ENCODE measurements at places on chromosomes 7 and 10.

- H3K27ac ChIP-seq: no peak overlapping the region
- no peak for DNase-seq
- H3K27me3 ChIP-seq: no peaks in the 10 kb centered on the region
- H3K4me3 ChIP-seq: no peak overlapping the region
- no peaks in the 10 kb centered on the region for H3K4me1 ChIP-seq
Measured at GRCh38 chr10:61786728-61787127, 114.8 kb upstream of the ARID5B start.

- H3K4me1 ChIP-seq: no peaks in the 10 kb centered on the region
- no peaks in the 10 kb centered on the region for H3K36me3 ChIP-seq
- H3K27ac ChIP-seq: no peak overlapping the region
- no peak for DNase-seq
- H3K27me3 ChIP-seq: no peaks in the 10 kb centered on the region
- no peak overlapping the region for H3K4me3 ChIP-seq
Measured at GRCh38 chr10:91627344-91628102, 5.3 kb downstream of the PPP1R3C start.

- H3K27me3 ChIP-seq: no peaks in the 10 kb centered on the region
- no peak for DNase-seq
- H3K36me3 ChIP-seq: no peaks in the 10 kb centered on the region
- peaks cover 22% of the 10 kb centered on the region for H3K4me1 ChIP-seq
- no peak overlapping the region for H3K27ac ChIP-seq
Measured at GRCh38 chr10:114663626-114664025, 5.6 kb upstream of the ABLIM1 start.

- H3K36me3 ChIP-seq: no peaks in the 10 kb centered on the region
- peaks cover 8% of the 10 kb centered on the region for H3K4me1 ChIP-seq
- H3K27me3 ChIP-seq: no peaks in the 10 kb centered on the region
- DNase-seq: no peak
- no peak overlapping the region for H3K27ac ChIP-seq
Measured at GRCh38 chr10:112365014-112365432, 8.9 kb upstream of the ACSL5 start.

Measured in endothelial cell (in vitro differentiated cells).